Activated gamma-delta T cell treated with anti-CD3 and anti-CD28 coated beads, Interleukin-2, amount 50 U/mL, for 16 hours (primary cell): ENCODE measurements at places on chromosomes 13 and 19.
A peak's percentile ranks its signal among the peaks of the same experiment; 100 is the strongest.

DNA sequence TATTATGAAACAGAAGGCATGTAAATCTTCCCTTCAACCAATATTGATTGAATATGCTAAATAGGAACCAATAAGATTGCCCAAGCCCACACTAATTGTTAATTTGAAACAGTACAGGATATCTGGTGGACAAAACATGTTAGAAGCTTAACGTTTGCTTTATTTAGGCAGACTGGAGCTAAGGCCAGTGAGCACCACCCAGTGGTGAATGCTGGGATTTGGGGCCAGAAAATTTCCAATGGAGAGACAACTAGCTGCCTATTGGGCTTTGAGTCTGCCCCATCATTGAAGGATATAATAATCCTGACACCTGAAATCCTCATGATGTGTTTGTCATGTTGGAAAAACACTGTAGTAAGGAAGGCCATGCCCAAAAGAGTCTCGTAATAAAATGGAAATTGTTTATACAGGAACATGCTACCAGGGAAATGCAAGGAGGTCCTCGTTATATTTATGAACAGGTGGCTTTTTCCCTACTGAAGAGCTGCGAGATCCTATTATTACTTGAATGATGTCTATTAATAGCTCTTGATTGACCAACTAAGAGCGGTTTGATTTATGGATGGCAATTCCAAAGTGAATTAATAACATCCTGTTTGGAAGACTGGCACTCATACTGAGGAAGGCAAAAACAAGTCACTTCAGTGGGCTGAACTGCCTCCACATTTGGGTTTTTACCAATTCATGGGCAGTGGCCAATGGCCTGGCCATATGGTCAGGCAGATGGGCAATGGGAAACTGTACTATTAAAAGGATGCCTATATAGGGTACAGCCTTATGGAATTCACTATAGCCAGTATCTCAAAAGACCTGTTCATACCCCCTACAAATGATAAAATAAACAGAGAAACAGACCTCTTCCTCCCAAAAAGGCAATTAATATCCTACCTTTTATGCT lies 8.7 kb downstream of the SIGLECL1 start:
- DNase-seq = peak; percentile 13

DNA sequence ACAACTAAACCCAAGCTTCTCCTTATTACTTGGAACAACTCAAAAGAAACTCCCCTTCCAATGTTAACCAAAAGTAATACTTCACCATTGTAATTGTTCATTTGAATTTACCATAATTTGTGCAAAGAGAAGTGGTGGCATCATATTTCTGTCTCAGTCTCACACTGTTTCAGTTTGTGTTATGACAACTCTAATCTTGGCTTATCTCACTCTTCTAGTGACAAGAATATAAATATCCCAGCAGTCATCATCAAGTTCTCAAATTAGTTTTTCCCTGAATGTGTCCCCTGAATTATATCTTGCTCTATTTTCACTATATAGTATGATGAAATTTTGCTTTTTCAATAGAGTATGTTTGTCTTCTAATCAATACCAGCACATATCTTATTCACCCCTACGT lies 681.4 kb upstream of the PRR20A start:
- no peak for DNase-seq

DNA sequence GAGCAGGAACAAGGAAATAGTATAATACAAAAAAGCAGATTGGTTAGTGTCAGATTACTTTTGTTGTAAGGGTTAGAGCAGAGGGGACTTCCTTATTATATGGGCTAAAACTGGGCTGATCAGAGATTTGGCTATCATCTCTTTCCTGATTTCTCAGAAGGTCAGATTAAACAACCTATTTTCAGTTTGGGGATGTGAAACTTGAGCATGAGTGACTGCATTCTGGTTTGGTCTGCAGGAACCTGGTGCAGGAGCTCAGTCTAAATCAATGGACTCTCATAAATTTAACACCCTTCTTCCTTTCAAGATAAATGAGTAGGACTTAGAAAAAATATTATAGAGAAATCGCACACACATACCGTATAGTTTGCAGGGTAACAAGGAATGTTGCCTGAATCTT lies 12.9 kb upstream of the RFXAP start:
- DNase-seq = no peak

GRCh38 chr19:13817018-13817614 lies 21.9 kb downstream of the ZSWIM4 start:
- DNase-seq = no peak

DNA sequence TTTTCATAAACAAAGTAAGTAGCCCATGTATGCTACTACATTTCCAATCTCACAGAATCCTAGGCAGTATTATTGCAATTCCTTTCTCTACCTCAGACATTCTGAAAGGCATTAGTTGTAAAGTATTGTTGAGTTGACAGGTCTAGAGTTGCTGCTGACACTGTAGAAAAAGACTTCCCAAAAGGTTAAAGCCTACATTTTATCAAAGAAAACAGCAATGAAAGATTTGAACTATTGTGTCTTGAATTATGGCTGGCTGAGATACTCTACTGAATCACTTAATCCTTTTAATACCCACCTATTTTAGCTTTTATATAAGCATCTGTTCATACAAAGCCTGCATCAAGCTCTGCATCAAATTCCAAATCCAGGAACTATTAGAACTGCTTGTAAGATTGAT lies 1082.0 kb downstream of the OLFM4 start:
- DNase-seq = no peak

DNA sequence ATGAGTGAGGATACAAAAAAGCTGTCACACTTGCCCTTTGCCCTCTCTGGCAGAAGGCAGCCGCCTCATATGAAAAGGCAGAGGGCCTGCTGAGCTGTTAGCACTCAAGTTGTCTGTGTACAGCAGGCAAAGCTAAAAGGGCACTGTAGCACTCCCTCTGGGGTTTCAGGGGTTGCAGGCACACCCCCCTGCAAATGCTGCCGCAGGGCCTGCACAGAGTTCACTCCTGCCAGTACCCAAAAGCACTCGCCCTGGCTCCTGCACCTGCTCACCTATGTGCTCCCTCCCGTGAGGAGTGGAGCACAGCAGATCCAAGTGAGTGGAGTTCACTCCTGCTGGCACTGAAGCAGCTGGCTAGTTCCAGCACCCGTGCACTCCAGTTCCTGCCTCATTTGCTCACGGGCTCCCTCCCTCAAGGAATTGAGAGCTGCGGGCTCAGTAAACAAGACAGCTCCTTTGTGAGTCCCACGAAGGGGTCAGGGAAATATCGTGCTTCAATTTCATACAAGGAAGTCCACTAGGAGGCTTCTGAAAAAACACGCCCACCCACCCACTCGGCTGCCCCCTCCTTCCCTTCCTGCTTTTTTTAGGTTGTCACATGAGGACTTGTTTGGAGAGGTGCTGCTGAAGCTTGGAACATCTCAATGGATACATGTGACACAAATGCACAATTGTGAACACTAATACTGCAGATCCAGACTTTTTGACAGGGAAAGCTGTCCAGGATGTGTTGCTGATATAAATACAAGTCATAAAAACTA lies 9.9 kb upstream of the RCBTB2 start:
- DNase-seq = no peak

DNA sequence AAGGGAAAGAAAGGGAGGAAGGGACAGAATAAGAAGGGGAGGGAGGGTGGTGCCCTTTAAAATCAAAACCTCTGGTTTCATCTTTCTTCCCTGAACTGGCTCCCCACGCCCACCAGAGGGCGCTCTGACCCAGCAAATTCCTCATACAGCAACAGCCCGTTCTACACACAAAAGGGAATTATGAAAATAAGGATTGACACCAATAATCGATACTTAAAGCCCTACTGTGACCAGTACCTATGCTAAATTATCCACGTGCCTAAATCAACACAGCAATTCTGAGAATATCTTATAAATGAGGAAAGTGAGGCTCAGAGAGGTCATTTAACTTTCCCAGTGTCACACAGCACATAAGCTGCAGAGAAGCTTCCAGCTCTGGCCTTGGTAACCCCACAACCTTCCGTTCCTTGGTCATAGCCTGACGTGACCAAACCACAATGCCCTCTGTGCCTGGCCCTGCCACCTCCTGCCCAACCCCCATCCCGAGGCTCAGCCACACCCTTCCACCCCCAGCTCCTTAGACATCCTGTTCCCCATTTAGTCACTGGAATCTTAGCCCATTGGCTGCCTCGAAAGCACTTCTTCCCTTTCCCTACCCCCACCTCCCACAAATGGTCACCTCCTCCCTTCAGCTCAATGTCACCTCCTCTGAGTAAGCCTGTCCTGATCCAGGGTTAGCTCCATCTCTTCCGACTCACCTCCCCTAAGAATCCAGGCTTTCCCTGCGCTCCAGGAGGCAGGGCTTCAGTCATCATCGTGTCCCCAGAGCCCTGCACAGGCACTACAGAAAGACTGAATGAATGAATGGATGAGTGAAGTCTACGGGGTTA lies 34.2 kb upstream of the PNMA8B start:
- DNase-seq = peak; percentile 71

- DNase-seq = no peak
Observed at GRCh38 chr13:114268344-114269280, 12.8 kb upstream of the UPF3A start.

- no peak for DNase-seq
Observed at GRCh38 chr19:33161201-33161600, 29.3 kb downstream of the WDR88 start.

- DNase-seq = no peak
Observed at GRCh38 chr19:23436944-23437343, 41.7 kb upstream of the ZNF91 start.

GRCh38 chr13:78742659-78743058 lies 83.7 kb upstream of the OBI1 start:
- no peak for DNase-seq

DNA sequence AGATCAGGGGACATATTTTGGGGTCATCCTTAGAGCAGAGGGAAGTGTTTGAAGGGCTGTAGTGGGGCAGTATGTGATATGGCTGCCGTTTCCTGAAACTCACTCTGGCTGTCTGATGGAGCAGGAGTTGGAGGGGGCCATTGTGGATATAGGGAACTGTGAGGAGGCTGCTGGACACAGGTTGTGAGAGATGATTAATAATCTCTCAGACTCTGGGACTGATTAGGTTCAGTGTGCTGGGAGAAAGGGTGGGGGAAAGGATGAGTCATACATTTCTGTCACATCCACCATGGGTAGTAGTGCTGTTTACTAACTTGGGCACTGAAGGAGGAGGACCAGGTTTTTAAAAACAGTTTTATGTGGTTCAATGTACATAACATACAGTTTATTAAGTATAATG lies 4.8 kb downstream of the B3GLCT start:
- DNase-seq = no peak

DNA sequence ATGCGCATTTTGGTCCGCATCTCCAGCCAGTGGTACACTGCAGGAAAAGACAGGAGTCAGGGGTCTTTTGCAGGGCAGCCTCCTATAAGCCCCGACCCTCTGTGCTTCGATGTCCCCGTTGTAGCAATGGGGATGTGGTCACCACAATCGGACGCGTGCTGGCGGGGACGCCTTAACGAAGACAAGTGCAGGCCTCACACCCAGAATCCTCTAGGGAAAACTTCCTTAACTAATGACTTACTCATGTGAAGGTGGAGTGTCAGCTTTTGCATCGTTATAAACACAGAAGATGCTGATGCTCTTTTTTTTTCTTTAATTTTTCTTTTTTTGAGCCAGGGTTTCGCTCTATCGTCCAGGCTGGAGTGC lies 22.1 kb downstream of the VASP start:
- DNase-seq = no peak

DNA sequence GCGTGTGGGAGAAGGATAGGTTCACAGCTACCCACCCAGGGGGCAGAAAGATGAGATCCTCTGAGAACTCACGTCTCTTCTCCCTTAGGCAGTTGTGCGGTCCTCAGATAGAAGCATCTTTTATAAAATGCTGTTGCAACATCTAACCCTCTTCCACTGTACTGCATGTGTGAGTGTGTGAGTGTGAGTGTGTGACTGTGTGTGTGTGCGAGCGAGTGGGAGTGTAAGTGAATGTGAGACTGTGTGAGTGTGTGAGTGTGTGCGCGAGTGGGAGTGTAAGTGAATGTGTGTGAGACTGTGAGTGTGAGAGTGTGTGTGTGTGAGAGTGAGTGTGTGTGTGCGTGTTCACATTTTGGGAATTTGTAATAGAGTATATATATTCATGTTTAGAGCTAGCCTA lies 55.6 kb upstream of the F7 start:
- DNase-seq = no peak

GRCh38 chr19:49447485-49448431 lies 3.9 kb downstream of the PIH1D1 start:
- DNase-seq = no peak

GRCh38 chr19:16593181-16593580 lies 21.0 kb upstream of the SLC35E1 start:
- no peak for DNase-seq

DNA sequence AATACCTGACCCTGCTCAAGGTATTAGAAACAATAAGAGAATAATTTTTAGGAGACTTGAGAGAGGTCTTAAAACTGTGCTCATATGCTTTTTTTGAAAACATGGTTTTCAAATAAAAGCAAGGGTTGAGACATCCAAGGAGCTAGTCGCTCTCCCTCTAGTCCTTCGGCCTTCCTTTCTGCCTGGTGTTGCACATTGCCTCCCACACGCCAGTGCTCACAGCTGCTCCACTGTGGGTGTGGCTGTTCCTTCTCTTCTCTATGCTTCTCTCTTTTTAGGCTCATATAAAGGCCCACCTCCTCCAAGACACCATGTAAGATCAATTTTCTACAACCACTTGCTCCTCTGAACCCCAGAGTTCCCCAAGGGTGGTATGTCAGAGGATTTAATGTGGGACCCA lies 352.6 kb downstream of the ENOX1 start:
- DNase-seq = no peak

GRCh38 chr13:87999788-88000187 lies 328.6 kb downstream of the SLITRK5 start:
- no peak for DNase-seq

GRCh38 chr19:47619763-47620162 lies 10.8 kb downstream of the BICRA start:
- DNase-seq = no peak

- DNase-seq = no peak
Observed at GRCh38 chr13:99228737-99229691, 28.4 kb downstream of the UBAC2 start.

DNA sequence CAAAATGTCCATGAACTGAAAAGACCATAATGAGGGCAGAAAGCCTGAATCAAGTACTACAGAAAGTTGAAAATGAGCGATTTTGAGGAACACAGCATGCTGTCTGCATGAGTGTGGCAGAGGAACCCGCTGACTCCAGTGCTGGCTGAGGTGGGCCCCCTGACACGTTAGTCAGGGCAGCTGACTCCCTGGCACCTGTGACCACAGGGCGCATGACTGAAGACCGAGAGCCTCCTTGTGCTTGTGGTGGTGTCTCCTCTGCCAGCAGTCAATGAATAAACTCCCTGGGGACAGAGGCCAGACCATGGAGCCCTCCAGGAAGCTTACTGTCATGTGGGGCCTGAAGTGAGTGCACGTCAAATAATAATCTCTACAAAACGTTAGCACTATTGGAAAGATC lies 38.4 kb upstream of the VSTM2B start:
- DNase-seq = no peak
